ENCODE measurements at places on chromosomes 4 and X.

DNA sequence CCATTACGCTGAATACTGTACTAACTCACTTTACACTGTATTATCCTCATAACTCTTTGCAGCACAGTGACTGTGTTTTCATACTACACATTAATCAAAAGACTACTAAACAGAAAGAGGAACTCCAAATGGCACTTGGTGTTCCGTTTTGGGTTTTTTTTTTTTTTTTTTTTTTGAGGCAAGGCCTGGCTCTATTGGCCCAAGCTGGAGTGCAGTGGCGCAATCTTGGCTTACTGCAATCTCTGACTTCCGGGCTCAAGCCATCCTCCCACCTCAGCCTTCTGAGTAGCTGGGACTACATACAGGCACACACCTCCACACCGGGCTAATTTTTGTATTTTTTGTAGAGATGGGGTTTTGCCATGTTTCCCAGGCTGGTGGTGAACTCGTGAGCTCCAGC is 10.7 kb downstream of the KLHL8 start:
- no peak for DNase-seq

GRCh38 chrX:129653971-129654651 is 645 bp downstream of the APLN start:
- no peak for DNase-seq

GRCh38 chr4:37324546-37324945 is 80.0 kb downstream of the NWD2 start:
- no peak for DNase-seq

DNA sequence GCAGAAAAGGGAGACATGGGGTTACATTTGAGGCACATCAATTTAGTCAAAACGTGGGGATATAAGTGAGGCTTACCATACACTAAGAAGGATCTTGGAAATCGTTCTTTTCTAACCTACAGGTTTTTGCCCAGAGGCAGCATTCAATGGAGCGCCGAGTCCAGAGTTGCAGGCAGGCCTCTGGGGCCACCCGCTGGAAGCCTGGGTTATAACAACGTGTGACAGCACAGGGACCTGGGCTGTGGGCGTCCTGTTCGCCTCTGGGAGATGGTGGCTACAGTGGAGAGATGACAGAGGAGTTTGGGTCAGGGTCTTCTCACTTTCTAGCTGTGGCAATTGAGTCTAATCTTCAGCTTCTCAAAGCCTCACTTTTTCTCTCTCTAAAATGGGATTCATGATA is 53.9 kb downstream of the ENPP6 start:
- no peak for DNase-seq

DNA sequence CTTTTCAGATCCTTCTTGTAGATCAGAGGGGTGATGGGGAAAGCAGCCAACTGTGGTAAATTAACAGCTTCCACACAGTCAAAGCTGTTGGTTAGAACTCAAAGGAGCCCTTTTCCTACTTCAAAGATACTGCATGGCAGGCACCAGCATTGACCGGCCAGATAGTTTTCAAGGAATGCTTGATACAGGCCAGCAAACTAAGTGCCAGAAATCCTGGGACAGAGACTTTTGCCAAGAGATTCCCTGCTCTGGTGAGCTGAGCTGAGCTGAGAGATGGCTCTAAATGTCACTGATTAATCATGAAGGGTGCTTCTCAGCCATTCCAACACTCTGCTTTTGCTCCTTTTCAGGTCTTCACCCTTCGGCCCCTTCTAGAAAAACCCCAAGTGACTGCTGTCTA is 131.6 kb upstream of the MED14 start:
- DNase-seq: no peak

DNA sequence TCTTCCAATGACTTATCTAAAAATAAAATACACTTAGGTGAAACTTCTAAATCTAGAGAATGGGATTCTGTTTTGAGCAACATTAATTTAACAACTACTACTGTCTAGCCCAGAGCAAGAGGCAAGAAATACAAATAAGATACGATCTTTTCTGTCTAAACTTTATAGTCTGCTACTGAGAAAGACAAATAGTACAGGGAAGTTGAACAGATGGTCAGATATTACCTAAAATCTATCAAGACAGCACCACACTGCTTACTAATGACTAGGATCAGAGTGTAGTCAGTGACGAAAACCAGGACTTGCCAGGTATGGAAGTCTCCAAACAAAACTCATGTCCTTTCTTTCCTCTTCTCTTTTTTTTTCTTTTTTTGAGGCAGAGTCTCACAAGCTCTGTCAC is 7.1 kb downstream of the FAM13A start:
- DNase-seq: no peak

GRCh38 chrX:87167841-87168240 is 349.8 kb upstream of the KLHL4 start:
- DNase-seq: no peak

DNA sequence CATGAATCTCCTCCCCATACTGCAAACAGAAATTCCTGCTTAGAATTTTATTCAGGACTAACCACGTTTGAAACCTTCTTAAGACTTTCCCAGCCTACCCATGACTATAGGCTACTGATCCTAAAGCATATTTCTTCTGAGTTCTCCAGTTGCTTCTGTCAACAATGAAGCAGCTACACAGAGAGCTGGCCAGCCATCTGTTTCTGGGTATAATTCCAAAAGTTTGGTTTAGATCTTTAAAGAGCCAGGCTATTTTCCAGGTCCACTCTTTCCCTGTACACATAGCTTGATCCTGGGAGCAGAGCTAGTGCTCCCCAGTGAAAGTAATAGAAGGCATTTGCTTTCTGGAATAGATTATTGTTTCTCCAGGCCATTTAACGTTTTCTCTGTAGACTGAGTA is 4.0 kb upstream of the ITM2A start:
- DNase-seq: no peak

DNA sequence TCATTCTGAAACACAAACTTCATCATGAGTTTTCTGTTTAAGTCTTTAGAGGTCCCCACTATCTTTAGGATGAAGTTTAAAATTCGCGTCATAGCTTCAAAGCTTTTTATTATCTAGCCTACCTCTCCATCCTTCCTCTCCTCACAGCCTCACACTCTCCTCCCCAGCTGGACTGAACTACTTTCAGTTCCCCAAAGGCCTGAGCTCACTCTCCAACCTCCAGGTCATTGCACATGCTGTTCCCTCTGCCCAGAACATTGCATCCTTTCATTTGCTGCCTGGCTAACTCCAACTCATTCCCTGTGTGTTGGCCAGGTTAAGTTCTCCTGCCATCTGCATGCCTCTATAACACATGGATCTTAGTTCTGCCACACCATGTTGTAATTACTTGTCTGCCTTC is 2.9 kb upstream of the OTUD5 start:
- DNase-seq: no peak

DNA sequence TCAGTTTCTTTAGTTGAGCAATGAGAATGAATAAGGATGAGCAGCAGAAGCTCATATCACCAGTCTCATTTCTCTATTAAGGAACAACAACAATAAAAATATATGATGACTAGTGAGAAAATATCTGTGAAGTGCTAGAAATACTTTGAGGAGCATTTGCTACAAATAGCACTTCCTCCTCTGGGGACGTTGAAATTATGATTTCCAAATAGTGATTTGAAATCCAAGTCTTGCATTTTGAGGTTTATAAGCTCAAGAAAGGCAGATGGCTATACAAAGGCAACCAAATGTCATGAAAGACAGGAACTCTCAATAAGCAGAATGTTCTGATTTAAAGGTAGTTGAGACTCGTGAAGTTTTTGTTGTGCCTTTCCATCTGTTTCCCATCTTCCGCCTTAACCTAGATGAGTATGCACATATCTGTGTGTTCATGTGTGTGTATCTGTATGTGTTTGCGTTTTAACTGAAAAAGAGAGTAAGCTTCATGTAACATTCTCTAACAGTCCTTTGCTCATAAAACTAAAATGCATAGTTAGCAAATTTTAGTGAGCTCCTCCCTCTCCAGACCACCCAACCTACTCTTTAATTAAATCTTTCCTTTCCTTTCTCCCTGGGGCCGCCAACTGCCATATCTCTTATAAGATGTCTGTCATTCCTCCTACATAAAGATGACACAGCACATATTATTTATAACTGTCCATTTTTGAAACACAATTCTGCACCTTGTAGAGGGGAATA is 222.6 kb upstream of the RASGEF1B start:
- no peak for DNase-seq

DNA sequence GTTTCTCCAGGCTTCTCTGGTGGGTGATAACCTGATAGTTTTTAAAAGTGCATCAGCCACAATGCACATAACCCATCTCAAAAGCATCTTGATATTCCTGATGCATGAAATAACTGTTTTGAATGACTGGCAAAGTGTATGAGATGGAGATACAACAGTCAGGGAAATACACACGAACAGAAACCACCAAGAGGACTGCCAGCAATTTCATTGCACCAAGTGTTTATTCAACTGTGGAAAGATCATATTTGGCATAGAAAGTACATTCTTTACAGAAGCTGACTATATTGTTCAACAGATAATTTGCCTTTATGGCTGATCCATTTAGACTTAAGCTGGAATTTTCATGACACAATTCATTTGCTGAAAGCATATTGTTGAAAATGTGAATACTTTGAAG is 139.5 kb downstream of the SLIT2 start:
- DNase-seq: no peak

GRCh38 chr4:113893546-113893945 is 85.9 kb downstream of the ARSJ start:
- no peak for DNase-seq

- DNase-seq: no peak
Observed at GRCh38 chr4:1294891-1295290, 5.2 kb downstream of the MAEA start.

GRCh38 chrX:153719238-153719637 is 4.9 kb downstream of the BCAP31 start:
- no peak for DNase-seq

DNA sequence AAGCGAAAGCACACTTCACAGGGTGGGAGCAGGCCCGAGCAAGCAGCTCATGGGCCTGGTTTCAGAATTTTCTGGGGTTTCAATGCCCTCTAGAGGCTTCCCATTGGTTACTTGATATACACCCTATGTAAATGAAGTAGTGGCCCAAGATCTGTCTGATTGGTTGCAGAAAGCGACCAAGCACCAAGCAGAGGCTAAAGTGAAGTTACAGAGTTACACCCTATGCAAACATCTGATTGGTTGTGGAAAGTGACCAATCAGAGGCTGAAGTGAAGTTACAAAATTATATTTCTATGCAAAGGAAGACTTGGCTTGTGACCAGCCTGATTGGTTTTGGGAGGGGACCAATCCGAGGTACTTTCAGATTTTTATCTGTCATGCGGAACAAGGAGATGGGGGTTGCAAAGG is 8.2 kb downstream of the FHIP1A start:
- no peak for DNase-seq

- DNase-seq: no peak
Observed at GRCh38 chr4:126446917-126447316, 1132.2 kb downstream of the FAT4 start.

- no peak for DNase-seq
Observed at GRCh38 chrX:155893521-155893920, 12.4 kb downstream of the VAMP7 start.

GRCh38 chr4:13865871-13866669 is 238.5 kb upstream of the BOD1L1 start:
- no peak for DNase-seq

GRCh38 chr4:129371065-129371464 is 275.1 kb downstream of the C4orf33 start:
- no peak for DNase-seq

- DNase-seq: no peak
Observed at GRCh38 chr4:84914686-84915395, 51.6 kb downstream of the WDFY3 start.

DNA sequence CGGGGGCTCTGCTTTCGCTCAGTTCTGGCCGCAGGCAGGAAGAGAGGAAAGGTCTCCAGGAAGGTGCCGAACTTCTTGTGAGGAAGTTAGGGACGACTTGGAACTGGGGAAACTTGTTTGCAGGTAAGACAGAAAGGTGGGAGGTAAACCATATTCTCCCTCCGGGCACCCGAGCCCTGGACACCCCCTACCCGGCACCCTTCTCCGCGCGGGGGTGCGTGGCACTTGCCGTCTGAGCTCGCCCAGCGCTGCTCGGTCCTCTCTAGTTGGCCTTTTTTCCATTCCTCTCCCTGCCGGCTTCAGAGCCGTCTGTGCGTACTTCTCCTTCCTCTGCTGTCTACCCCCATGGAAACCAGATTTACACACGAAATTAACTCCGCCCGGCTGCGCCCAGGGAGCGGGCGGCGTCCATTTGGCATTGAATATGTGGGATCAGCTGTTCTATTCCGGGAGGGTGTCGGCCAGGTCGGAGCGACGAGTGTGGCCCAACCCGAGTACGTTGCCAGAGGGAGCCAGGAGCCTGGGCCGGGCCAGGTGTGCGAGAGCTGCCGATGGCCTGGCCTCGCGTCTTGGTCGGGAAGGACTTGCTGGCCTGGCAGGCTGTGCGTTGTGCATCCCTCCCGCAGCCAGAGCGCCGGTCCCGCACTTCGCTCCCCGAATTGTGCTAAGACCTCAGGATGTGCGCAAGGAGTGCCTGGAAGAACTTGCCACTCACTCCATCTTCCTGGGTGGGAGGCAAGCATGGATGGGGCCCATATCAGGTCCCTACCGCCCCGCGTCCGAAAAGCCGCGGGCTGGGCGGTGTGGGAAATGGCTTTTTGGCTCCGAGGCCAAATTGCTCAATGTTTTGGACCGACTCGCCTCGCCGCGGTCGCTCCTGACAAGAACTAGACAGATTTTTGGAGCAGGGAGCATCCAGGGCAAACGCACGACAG is 1.7 kb downstream of the PDGFRA start:
- peak; percentile 59 for DNase-seq

- no peak for DNase-seq
Observed at GRCh38 chrX:431056-431455, 44.3 kb upstream of the PPP2R3B start.

- no peak for DNase-seq
Observed at GRCh38 chr4:161540265-161540664, 623.5 kb downstream of the FSTL5 start.

DNA sequence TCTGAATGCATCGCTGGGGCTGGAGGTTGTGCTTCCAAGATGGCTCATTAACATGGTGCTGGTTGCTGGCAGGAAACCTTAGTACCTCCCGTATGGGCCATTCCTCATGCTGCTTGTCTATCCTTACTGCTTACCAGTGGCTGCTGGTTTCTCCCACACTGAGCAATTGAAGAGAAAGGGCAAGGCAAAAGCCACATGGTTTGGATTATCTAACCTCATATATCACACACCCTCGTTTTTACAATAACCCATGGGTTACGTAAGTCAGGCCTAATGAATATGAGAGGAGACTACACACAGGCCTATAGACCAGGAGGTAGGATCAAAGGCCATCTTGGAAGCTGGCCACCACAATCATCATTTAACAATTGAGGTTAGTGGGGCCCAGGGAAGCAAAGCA is 141.8 kb upstream of the EDNRA start:
- DNase-seq: no peak

DNA sequence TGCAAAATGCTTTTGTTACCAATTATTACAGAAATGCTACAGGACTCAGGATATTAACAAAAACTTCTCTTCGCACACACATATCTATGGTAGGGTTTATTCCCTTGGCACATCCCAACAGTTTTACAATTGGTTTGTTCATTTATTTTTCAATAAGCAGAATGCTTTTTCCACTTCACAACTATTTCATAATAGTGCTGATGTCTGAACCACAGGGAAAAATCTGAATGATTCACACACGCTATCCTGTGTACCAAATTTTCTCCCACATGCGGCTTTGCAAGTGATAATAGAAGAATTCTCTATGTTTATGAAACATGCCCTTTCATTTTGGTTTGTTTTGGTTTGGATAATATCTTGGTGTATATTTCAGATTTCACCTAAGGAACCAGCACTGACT is 725.7 kb upstream of the TENM3 start:
- no peak for DNase-seq

Data from activated CD8-positive, alpha-beta memory T cell treated with anti-CD3 and anti-CD28 coated beads for 24 hours (primary cell).